ENCODE measurements at places on chromosomes 6 and 20.

DNA sequence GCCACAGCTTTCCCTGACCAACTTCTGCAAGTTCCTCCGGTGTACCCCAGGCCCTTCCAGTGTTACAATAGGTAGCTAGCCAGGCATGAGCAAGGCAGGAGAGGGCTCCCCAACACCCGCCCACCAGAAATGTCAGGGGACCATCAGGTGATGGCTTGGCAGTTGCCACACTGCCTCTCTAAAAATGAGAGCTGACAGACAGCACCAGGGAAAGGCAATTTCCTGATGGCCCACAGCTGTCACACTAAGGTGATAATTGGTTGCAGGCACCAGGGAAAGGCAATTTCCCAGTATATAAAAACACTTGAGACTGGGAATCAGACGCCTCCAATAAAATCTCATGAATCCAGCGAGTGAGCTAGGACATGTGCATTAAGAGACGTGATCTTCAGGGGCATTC is 49.9 kb downstream of the PXDC1 start:
- DNase-seq, result no peak

GRCh38 chr6:13733178-13733887 is 21.7 kb upstream of the RANBP9 start:
- DNase-seq, result no peak

- DNase-seq, result no peak
Measured at GRCh38 chr6:48472091-48472490, 361.1 kb upstream of the PTCHD4 start.

- DNase-seq, result no peak
Measured at GRCh38 chr6:5956939-5957338, 49.8 kb downstream of the NRN1 start.

DNA sequence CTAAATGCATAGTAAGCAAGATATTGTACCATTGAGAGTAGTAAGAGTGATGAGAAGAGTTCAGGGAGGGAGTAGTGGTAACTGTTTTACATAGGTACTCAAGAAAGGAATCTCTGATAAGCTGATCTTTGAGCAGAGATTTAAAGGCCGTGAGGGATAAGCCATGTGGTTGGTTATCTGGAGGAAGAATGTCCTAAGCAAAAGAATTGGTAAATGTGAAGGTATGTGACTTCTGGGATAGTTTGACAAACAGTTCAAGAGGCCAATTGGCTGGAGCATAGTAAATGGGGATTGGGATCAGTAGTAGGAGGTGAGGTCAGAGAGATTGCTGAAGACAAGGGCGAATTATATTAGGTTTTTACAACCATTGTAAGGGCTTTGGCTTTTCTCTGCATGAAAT is 40.1 kb downstream of the PLCB1 start:
- DNase-seq, result no peak

GRCh38 chr20:54172532-54172855 is 1.3 kb downstream of the CYP24A1 start:
- DNase-seq, result no peak

DNA sequence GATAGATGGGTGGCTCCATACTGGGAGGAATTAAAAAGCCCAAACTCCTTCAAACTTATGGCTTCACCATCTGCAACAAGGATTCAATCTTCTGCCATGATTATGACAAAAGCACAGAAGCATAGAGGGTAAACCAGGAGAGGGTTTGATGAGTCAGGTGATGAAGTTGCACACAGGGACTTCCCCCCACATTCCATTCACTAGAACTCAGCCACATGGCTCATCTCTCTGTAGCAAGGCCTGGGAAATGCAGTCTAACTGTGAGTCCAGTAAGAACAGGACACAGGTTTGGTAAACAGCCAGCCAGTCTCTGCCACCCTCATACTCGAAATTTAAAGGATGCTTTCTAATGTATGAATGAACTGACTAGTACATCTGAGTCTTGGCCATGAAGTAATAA is 142.9 kb downstream of the HIVEP2 start:
- DNase-seq, result no peak

DNA sequence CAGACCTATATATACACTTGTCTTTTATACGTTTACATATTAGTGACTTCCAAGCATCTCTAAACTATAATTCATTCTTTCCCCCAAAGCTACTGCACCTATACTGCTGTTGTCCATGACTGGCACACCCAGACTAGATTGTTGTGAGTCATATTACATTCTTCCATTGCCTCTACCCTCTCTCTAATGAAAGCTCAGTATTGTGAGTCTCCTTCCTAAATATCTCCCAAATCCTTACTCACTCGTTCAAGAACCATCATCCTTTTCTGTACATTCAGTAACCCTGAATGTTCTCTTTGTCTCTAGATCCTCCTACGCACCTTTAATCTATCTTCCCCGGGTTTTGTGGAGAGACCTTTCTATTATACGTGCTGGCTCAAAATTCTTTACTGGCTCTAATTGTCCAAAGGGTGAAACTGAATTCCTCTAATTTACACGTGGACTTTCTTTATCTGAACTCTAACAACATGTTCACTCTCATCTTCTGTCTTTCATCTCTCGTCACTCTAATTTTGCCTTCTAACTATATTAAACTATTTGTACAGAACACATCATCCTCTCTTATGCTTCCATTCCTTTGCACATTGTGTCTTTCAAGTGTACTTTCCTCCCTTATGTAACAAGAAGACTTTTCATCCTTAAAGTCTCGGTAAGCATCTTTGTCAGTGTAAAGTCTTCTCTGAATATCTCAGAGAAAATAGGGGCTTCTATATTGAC is 109.3 kb downstream of the IBTK start:
- DNase-seq, result no peak

DNA sequence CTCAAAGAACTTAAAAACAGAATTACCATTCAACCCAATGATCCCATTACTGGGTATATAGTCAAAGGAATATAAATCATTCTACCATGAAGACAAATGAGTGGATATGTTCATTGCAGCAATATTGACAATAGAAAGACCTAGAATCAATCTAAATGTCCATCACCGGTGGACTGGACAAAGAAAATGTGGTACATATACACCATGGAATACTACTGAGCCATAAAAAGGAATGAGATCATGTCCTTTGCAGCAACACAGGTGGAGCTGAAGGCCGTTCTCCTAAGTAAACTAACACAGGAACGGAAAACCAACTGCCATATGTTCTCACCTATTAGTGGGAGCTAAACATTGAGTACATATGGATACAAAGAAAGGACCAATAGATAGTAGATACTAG is 576.7 kb upstream of the CITED2 start:
- no peak for DNase-seq

DNA sequence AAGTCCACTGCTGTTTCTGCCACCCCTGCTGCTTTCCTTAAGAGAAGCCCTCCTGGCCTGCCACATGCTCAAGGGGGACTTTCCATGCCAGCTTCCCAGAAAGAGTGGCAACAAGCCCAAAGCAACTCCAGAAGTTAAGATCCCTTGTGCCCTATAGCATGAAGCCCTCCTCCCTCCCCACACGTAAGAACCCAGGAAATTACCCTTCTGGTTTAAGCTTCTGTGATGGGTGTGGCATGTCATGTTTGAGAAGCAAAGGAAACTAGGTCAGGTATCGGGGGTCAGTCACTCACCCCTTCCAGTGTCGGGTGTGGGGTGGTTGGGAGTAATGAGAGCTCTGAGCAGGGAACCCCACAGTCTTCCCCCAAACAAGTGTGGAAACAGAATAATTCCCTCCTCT is 196.1 kb downstream of the LRFN2 start:
- DNase-seq, result no peak

DNA sequence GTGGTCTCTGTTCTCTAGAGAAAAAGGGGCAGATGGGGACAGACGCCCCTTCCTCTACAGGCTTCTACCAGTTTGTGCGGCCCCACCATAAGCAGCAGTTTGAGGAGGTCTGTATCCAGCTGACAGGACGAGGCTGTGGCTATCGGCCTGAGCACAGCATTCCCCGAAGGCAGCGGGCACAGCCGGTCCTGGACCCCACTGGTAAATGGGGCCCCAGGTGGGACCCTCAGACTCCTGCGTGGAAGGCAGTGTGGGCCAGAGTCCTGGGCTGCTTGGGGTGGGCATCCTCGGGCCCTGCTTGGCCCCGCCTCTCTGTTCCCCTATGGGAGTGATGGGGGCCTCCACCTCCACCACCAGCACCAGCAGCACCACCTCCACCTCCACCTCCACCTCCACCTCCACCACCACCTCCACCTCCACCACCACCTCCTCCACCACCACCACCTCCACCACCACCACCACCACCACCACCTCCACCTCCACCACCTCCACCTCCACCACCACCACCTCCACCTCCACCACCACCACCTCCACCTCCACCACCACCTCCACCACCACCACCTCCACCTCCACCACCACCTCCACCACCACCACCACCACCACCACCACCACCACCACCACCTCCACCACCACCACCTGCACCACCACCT is 3.2 kb upstream of the TNFRSF6B start:
- DNase-seq, result no peak

- no peak for DNase-seq
Measured at GRCh38 chr20:51569815-51570738, 27.6 kb upstream of the NFATC2 start.

DNA sequence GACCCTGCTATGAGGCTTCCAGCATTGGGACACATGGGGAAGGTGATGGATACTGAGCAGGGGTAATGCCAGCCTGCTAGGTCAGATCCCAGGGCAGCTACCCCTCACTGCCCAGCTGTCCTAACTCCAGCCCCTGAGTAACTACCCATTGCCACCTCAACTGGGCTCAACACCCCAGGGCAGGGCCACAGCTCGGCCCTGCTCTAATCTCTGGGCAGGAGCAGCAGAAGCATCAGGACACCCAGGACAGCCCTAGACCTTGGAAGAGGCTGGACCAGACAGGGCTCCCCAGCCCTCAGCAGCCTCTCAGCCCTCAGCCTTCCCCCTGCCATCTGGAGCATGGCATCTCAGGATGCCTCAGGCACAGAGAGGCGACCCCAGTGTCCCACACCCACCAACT is 67.4 kb upstream of the TOP1 start:
- DNase-seq, result no peak

DNA sequence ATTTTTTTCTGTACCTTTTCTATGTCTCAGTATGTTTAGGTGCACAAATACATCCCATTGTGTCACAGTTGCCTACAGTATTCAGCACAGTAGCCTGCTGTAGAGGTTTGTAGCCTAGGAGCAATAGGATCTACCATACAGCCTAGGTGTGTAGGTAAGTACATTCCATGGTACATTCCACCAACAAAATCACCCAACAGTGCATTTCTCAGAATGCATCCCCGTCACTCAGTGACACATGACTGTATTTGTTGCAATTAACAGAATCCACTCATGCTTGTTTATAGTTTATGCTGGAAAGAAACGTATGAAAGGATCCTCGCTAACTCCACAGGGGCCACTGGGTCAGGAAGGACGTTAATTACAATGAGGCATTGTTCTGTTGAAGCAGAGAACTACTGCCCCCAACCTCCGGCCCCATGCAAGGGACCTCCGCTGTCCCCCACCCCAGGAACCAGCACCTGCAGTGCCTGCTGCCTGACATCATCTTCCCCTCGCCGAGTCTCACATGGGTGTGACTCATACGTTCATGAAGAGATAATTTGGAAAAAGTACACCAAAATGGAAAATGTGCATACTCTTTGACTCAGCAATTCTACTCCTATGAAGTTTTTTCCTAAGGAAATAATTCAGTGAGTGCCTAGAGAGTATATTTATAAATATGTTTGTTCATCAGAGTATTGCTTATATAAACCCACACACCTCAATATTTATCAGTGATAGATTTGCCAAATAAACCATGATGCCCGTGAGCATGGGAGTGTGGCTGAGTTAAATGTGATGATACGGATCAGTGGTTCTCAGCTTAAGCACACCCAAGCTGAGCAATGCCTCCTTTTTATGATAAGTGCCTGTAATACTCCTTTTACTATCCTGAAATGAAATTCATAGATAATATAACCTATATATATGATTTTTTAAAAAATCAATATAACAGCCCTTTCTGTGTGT is 156.4 kb upstream of the ECI2 start:
- no peak for DNase-seq

DNA sequence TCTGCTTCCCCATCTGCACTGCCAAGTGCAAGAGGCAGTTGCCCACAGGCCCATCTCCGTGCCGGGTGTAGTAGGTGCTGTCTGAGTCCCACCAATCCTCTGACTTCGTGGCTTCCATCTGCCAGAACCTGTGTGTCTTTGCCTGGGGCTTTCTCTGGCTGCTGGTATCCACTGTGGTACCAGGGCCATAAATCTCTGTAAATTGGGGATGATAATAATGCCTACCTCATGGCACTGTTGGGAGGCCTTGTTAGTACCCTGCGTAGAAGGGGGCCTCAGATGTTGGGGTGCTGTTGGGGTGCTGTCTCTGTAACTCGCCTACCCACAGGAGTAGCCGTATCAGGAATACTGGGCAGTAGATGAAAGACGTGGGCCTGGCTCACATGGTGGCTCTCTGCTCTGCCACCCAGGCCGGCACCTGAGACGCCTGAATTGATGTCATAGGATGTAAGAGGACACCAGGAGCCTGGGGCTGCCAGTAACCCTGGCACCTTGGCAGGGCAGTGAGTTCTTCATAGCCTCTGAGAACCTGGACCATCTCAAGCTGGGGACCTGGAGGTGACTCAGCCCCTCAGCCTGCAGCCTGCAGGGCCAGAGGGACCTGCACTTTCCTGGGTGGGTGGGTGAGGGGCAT is 94.1 kb upstream of the RNF24 start:
- no peak for DNase-seq

- DNase-seq, result peak; percentile 82
Measured at GRCh38 chr20:43722153-43722505, 4.7 kb downstream of the GTSF1L start.

- DNase-seq, result no peak
Measured at GRCh38 chr6:52588087-52588709, 11.3 kb upstream of the TRAM2 start.

DNA sequence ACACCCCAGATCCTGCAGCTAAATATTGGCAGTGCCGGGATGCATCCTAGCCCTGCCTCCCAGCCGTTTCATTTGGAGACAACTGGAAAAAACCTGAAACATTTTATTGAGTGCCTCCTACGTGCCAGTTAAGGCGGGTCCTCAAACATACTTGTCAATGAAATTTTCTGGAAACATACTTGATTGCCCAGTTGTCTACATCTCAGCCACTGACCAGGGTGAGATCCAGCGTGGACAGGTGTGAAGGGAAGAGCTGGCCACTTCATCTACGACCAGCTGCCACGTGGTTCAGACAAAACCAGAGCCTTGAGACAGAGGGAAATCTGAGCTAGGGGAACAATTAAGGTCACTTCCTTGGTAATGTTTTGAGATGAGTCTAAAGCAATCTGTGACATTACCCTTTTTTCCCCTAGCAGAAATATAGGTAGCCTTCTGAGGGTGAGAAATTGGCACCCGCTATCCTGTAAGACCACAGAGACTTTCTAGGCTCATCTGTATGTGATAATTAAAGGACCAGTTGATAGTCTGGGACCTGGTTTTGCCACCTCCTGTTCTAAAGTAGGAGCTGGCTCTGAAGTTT is 116.3 kb upstream of the MTHFD1L start:
- no peak for DNase-seq

DNA sequence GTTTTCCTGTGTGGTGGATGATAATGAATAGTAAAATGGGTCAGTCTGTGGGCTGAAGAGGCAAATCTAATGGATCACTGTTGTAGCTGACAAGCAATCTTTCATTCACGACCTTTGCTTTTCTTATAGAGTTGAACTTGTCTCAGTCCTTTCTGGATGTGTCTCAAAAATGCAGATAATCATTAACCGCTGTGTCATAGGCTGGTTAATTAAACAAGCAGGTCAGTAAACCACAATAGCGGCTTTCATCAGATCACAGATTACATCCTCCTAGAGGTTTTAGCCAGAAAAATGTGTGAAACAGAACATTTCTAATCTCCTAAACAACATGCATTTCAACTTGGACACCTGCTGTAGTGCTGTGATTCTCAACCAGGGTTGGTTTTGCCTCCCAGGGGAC is 2.5 kb upstream of the METTL24 start:
- DNase-seq, result no peak

All from stimulated activated naive CD4-positive, alpha-beta T cell (primary cell).